Activated naive CD8-positive, alpha-beta T cell treated with anti-CD3 and anti-CD28 coated beads, Interleukin-2, amount 10 ng/mL, durations not matched to agents 7 days and 5 days (primary cell): ENCODE measurements at places on chromosomes 5 and 9. TPM values are rescaled to one million over a fixed set of nuclear protein-coding genes. Genes with fewer than 3 reads are reported as not detected.
A peak's percentile ranks its signal among the peaks of the same experiment; 100 is the strongest.

DNA sequence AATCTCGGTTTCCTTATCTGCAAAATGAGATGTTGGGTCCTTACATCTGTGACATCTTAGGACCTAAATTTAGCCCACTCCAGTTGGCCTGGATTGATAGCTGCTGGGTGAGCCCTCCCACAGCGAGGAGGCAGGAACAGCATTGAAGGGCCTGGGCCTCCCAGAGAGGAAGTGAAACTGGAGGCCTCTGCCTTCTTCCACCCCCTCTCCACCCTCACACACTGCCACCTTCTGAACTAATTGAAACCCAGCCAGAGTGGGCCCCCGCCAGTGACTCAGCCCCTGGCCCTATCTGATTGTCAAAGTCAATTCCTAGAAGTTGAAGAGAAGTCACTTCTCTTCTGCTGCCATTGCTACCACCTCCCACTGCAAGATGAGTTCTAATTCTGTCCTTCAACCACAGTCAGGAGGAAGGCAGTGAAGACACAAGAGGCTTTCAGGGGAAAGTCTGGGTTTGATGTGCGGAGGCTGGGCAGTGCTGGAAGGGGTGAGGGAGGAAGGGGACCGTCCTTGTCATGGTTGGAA, 55.2 kb upstream of the NEK6 start:
- peaks cover 56% of the 10 kb centered on the region for H3K4me1 ChIP-seq
- no peaks in the 10 kb centered on the region for H3K27me3 ChIP-seq
- H3K36me3 ChIP-seq: peaks cover 7% of the 10 kb centered on the region
- peak overlapping the region; percentile 86 for H3K4me3 ChIP-seq
- peak; percentile 75 for DNase-seq

- H3K4me3 ChIP-seq: no peak overlapping the region
- H3K4me1 ChIP-seq: peaks cover 3% of the 10 kb centered on the region
- no peak overlapping the region for H3K27ac ChIP-seq
- no peaks in the 10 kb centered on the region for H3K36me3 ChIP-seq
- peaks cover 4% of the 10 kb centered on the region for H3K27me3 ChIP-seq
Observed at GRCh38 chr9:134372581-134373267, 46.5 kb downstream of the RXRA start.

DNA sequence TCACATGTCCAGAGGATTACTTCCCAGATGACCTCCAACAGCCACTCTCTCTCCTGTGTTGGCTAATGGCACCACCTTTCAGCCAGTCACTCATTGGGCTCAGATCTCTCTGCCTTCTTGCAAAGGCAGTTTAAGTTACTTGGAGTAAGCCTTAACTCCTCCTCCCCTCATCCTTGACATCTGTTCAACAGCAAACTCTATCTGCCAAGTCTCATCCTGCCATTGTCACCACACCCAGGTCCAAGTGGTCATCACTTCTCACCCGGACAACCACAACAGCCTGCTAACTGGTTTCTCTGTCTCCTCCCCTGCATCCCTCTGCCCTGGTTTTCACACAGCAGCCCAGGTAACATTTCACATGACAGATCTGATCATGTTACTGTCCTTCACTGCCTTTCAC, 58.5 kb downstream of the DCP2 start:
- no peak overlapping the region for H3K4me3 ChIP-seq
- no peaks in the 10 kb centered on the region for H3K36me3 ChIP-seq
- no peak for DNase-seq
- peaks cover 2% of the 10 kb centered on the region for H3K4me1 ChIP-seq

SPINK6 gene
- not detected for total RNA-seq

S100Z gene
- total RNA-seq: 1.4 TPM

PCDHGB7 gene
- total RNA-seq: not detected
